HT1080 (cell line): ENCODE measurements at places on chromosomes 1 and 21. TPM values are rescaled to one million over a fixed set of nuclear protein-coding genes. Genes with fewer than 3 reads are reported as not detected.

- no peak for DNase-seq
Measured at GRCh38 chr1:166814611-166815010, 24.7 kb upstream of the POGK start.

- no peak for DNase-seq
Measured at GRCh38 chr1:67734323-67734690, 49.3 kb downstream of the GADD45A start.

DNA sequence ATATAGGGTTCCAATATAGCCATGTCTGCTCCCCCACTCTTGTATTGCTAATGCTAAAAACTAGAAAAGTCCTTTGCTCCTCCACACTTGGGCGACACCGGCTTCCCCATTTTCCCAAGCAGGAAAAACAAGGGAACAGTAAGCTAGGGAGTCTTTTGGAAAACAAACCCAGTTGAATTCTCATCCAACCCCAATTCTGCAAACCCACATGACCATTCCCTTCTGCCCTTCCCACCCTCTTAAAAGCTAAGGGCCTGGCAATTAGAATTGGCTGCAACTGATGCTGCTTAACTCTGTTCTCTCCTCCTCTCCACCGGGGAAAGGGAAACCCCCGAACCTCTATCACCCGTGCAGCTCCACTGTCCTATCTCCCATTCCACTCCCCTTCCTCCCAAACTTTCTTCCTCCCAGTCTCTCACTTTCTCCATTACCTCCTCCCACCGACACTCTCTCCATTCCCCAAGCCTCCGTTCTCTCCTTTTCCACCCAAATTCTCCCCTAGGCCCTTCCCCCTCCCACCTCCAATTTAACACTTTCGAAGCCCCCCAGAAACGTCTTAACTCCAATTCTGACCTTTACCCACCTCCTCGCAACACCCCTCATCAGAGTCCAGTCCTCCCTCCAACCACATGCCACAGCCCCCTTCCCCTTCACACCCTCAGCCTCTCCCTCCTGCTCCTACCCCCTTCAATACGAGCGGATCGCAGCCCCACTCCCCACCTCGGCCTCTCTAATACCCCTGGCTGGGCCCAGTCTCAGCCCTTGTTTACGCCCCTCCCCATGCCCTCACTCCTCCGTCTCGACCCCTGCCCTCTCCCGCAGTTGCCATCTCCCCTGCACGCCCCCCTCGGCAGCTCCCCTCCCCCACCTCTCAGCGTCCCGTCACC, 701 bp downstream of the DEDD start:
- peak; percentile 6 for DNase-seq

GRCh38 chr1:156291226-156292061, 4.0 kb downstream of the GLMP start:
- DNase-seq: peak; percentile 45

DNA sequence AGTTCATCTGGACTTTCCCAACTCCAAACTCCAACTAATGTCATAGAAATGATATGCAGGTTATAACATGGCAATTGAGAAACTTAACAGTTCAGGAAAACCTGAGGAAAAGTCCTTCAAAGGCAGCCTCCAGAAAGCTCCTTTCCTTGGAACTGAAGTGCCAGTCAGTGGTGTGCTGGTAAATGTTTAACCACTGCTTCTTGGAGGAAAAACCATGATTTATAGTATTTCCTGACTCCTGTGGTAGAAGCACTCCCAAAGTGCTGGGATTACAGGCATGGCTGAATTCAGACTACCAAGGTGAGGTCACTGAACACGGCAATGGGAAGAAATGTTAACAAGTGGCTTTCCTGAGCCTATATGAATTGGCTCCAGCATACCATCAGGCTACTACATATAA, 26.7 kb upstream of the ZNHIT6 start:
- no peak for DNase-seq

DNA sequence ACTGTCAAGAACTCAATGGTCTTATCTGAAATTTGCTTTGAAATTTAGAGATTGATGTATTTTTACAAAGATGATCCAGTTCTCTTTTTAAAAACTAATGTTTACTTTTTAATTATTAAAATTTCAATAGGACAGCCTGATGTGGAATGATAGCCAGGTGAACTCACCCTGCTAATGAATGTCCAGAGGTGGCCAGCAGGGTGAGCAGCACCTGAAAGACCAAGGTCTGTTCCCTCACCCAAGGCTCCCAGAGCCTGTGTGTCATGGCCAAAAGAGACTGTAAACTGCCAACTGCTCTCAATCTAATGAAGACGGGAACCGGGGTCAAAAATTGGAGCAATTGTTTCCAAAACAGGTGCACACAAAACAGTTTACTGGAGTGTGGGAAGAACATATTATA, 340.4 kb downstream of the DISC1 start:
- no peak for DNase-seq

DNA sequence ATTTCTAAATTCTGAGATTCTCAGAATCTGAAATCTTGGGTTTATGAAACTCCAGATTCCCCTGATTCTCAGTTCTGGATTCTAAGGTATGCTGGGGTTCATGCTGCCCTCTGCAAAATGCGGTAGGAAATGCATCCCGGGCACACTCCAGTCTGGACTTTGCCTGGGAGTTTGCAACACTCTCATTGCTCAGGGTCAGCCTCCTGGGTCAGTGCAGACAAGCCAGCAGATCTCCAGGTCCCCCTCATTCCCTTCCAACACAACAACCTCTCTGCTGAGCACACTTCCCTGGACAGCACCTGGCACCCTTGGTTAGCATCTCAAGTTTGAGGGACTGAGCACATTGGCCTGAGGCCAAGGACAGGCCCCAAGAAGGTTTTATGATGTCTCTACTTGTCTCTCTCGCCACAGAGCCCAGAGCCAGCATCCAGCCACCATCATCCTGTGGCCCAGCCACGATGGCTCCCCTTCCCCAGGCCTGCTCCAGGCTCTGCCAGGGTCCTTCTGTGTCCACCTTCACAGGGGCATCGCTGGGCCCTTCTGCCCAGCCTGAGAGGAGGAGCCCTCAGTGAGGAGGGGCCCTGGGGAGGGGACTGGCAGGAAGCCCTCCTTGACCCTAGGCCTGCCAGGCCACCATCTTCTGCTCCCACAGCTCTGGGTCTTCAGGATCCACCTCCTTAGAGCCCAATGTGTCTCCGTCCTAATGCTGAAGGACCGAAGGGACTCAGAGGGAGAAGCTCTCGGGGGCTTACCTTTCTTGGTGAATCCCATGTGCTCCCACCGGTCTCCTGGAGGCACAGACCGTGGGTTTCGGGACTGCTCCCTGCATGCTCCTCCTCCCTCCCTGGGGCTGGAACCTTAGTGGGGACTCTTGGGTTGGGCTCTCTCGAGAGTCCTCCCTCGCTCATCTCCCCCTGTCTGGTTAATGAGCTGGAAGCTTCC, 550.7 kb downstream of the PTPRU start:
- DNase-seq: no peak

DNA sequence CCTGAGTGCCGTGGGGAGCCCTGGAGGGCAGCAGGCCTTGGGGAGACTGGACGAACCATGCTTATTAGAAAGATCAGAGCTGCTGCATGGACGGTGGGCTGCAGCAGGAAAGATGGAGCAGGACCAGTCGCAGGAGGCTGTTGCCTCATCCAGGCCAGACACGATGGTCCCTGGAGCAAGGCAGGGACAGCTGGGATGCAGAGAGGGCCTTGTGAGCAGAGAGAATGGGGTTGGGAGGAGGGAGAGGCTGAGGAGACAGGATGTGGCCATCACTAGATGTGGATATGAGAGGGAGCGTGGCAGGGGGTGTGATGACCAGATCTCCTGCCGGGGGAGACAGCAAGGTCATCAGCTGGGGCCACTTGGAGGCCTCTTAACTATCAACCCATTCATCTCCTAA, 727.6 kb downstream of the PTPRU start:
- no peak for DNase-seq

- DNase-seq: no peak
Measured at GRCh38 chr21:24514081-24514733, 1093.1 kb downstream of the MRPL39 start.

DNA sequence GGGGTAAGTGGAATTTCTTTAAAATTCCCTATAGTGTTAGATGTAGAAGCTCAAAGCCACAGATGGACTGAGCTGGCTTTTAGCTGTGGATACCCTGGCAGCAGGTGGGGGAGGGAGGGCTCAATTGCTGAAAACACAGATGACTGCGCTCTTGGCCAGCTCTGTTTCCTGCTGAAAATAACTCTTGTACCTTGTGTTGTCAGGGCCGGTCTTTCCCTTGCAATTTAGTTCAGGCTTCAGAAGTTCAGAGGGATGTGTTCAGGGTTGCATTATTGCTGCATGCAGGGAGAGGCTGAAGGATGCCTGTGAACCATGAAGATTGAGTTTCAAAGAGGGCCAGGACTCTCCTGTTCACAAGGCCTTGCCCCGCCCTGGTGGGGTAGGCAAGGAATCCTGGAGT, 58.1 kb upstream of the GCLM start:
- DNase-seq: no peak

DNA sequence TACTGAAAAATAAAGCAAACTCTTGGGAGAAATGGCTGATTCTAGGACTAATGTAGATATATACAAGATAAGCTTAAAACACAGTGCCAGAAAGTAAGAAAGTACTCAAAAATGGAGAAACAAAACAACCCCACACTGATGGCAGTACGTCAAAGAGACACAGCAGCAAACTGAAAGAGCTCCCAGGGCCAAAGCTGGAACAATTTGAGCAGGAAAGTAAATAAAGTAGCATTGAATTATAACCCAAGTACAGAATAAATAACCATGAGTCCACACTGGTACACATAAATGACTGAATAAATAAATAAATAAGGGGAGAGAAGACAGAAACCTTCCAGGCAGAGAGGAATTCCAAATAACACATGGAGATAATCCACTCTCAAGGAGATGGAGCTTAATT, 120.9 kb downstream of the GLUL start:
- no peak for DNase-seq

DNA sequence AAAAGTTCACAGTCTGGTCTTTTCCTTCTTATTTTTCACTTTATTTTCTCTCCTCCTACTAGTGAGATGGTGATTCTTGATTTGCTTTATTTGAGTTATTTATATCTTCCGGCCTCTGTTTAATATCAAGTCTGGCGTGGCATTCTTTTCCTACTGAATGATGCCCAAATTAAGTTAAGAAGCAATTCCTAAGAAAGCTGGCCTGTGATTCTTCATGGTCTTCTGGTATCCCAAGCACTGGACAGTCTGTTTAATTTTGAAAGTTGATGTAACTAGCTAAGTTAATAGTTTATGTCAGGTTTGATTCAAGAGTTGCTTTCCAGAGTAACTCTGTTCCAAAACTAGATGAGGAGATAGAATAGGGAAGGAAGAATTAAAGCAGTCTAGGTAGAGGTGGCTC, 9.2 kb upstream of the ENAH start:
- no peak for DNase-seq

SPATA6 gene
- total RNA-seq: 0.16 TPM in 1 of 2 replicates, not detected in the other

LPGAT1 gene
- 35.3 and 46.5 TPM in 2 replicates for total RNA-seq

VASH2 gene
- 0.42 and 0.43 TPM in 2 replicates for total RNA-seq

PDPN gene
- total RNA-seq: 8.7 and 16.3 TPM in 2 replicates
